Nucleus accumbens (tissue), 56 donors: ENCODE measurements at places on chromosomes 3 and 15.

GRCh38 chr3:107676469-107677309 lies 153.9 kb downstream of the BBX start:
- no peak for DNase-seq

GRCh38 chr3:126306888-126307482 lies 50.2 kb downstream of the KLF15 start:
- no peak for DNase-seq

DNA sequence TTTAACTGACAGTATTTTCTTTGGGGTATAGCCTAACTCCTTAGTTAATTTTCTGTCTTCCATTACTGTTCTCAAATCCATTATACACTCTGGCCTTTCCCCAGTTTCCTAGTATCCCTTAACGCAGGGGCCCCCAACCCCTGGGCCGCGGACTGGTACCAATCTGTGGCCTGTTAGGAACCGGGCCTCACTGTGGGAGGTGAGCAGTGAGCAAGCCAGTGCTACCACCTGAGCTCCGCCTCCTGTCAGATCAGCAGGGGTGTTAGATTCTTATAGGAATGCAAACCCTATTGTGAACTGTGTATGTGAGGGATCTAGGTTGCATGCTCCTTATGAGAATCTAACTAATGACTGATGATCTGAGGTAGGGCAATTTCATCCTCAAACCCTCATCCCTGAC lies 75.1 kb downstream of the DOCK3 start:
- DNase-seq: no peak

DNA sequence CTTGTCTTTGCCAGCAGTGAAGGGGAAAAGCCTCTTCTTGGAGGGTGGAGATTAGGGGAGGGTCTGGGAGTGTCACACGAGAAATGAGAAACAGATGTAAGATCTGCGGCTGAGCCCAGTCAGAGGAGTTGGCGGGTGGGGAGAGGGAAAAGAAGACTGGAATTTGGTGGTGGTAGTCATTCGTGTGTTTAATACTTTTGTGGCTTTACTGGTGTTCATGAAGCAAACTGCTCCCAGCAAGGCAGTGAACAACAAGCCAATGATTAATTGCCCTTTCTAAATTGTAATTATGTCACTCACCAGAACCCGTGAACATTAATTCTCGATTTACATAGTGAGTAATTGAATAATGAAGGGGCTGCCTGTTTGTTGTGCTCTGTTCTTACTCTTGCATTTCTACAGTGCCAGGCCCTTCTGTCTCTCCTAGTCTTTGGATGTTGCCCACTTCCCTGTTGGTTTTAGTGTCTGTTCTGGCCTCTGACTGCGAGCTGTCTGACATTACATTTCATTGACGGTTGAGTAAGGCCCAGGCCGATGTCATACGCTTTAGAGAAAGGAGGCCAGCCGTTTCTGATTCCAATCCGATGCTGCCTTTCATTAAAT lies 78.0 kb downstream of the CHCHD6 start:
- no peak for DNase-seq

GRCh38 chr15:89647191-89647851 lies 7.9 kb downstream of the KIF7 start:
- DNase-seq: peak; percentile 6

DNA sequence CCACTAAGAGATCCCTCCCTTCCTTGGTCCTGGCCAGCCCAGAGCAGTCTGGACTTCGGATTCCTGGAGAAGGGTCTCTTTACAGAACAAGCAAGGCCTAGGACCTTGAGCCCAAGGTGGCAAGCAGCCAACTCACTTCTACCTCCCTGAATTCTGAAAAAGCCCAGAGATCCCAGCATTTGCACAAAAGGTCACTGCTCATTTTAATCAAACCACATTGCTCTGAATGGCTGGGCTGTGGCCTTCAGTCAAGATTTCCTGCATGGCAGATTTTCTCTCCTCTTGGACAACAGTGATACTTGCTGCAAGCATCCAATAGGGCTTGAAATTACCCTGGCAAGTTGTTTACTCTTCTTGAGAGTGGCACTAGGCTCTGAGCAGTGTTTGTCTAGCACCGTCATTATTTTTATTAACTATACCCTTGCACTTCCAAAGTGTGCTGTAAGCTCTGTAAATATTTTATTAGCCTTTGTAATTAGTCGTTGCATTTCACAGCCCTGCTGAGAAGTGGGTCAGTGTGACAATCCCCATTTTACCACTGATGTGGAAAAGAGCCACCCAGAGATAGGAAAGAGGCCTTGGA lies 274.7 kb upstream of the CTNNB1 start:
- DNase-seq: no peak

DNA sequence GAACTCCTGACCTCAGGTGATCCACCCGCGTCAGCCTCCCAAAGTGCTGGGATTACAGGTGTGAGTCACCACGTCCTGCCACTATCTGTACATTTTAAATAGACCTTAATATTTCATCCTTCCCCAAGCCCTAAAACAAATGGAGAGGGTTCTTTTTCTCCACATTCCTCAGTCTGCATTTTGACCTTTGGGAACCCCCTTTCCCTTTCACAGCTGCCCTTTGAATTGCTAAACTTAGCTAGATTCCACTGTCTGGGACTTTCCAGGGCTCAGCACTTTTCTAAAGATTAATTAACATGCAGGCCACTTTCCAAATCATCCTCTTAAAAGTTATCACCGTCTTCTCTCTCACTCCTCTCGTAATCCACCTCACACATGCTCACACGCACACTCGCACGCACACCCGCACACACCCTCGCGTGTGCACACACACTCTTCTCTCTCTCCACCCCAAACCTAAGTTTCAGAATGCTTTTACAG lies 124.2 kb downstream of the TMCO5A start:
- no peak for DNase-seq

GRCh38 chr3:12041446-12042041 lies 37.4 kb downstream of the SYN2 start:
- DNase-seq: no peak

- DNase-seq: no peak
Measured at GRCh38 chr15:40721701-40722100, 26.7 kb downstream of the RAD51 start.

DNA sequence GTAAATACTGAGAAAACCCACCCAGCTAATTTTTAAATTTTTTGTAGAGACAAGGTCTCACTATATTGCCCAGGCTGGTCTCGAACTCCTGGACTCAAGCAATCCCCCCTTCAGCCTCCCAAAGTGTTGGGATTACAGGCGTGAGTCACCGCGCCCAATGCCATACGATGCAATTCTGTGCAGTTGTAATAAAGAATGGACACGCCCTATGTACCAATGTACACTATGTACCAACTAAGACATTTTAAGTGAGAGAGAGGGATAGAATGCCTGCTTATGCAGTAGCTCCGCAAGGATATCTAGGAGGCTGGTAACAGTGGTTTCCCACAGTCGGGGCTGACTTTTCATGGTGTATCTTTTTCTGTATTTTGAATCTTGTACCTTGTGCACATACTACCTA lies 14.6 kb downstream of the ZNF710 start:
- no peak for DNase-seq

DNA sequence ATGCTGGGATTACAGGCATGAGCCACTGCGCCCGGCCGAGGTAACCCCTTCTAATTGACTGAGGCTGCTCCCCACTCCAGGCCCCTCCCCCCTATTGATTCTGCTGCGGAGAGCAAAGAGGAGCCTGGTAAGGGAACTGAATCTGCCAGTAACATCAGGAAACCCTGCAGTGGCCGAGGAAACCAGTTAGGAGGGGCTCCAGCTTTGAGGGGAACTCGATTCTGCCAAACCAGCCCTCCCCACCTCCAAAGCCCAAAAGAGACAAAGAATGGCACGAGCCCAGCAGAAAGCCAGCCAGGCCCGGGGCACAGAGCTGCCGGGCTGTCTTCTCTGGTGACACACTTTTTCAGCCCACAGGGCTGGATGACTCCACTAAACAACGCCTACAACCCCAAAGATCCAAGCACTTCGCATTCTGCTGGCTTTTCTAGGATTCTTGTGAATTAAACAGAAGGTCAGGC lies 15.0 kb upstream of the ACAD9 start:
- DNase-seq: peak; percentile 53

- DNase-seq: no peak
Measured at GRCh38 chr3:119492128-119492527, 6.2 kb upstream of the TIMMDC1 start.

GRCh38 chr3:123819949-123820348 lies 64.2 kb downstream of the MYLK start:
- DNase-seq: no peak

GRCh38 chr3:19559724-19560442 lies 374.1 kb downstream of the EFHB start:
- no peak for DNase-seq

DNA sequence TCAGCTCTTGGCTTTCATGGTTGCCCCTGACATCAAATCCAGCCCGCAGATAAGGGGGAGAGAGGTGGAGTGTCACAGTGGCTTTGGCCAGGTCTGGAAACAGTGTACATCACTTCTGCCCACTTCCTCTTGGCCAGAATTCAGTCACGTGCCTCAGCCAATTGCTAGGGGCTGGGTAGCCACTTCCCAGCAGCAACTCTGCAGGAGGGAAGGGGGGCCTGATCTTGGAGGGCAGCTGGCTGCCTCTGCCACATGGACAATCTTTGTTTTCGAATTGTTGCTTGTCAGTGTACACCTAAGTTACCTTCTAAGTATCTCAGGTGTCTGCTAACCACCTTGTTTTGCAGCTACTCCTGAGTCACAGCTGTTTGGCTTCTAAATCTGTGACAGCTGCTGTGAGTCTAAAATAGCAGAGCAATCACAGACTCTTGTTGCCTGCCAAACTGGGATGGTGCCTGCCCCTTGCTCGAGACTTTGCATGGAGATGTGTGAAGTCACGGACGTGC lies 41.0 kb upstream of the LIMD1 start:
- peak; percentile 39 for DNase-seq

DNA sequence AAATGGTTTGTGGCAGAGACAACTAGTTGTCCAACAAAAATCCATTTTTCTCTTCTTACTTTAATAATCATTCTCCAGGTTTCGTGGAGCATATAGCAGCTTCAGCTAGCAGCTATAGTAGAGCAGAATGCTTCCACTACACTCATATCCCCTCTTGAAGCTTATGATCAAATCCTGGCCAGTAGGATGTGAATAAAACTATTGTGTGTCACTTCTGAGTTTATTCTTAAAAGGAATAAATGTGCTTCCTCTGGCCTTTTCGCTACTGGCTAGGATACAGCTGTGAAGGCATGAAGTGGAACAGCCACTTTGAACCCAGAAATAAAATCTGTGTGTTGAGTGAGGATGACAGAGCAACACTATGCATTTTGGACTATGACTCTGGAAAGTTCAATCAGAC lies 7.8 kb upstream of the CPOX start:
- no peak for DNase-seq

GRCh38 chr3:80285388-80285787 lies 517.6 kb upstream of the ROBO1 start:
- no peak for DNase-seq

DNA sequence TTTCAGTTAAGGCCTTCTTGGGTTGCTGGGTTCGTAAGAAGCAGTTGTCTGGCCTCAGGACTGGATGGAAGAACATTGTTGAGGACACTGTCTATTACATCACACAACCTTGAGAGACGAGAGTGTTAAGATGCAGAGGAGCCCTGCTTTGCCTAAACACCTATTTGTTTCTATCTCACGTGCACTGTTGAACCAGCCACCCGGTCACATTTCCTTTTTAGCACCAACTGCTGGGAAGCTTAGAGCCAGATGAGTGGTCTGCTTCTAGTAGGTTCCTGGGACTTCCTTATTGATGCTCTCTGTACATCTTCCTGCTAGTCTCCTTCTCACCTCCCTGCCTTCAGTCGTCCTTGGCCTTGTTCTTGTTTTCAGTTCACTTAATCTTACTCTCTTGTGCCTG lies 22.3 kb downstream of the CAND2 start:
- DNase-seq: no peak

DNA sequence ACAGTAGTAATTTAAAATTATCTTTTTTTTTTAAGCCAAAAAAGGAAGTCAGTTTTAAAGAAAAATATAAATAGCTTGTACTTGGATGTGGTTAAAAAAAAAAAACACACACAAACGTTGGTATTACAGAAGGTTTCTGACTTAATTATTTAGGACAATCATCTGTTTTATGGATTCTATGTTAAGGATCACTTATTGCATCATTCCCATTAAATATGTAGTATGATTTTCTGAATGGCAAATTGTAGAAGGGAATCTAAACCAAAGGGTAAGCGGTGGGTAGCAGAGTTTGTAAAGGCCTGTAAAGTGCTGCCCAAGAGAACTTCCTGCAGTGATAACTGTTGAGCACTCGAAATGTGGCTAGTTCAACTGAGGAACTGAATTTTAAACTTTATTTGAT lies 8.0 kb downstream of the SENP2 start:
- DNase-seq: no peak

DNA sequence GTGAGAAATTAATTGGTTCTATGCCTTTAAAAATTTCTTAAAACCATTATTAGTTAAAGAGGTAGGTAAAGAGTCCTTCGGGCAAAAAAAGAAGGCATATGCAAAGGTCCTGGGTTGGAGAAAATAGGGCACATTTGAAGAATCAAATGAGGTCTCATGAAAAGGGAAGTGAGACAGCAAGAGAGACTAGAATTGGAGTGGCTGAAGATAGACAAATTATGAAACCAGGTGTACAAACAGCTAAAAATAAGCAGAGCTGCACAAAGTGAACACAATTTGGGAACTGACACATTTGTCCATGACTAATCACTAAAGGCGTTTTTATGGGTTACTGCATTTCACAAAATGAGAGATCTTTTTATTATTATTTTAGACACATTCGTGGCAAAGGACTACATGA lies 581.2 kb downstream of the PYDC2 start:
- no peak for DNase-seq

GRCh38 chr15:40421246-40422157 lies 15.9 kb downstream of the IVD start:
- DNase-seq: no peak

GRCh38 chr3:20022954-20023622 lies 11.0 kb upstream of the PP2D1 start:
- DNase-seq: no peak

GRCh38 chr15:65332391-65333147 lies 28.1 kb downstream of the RNU5B-1 start:
- DNase-seq: no peak

DNA sequence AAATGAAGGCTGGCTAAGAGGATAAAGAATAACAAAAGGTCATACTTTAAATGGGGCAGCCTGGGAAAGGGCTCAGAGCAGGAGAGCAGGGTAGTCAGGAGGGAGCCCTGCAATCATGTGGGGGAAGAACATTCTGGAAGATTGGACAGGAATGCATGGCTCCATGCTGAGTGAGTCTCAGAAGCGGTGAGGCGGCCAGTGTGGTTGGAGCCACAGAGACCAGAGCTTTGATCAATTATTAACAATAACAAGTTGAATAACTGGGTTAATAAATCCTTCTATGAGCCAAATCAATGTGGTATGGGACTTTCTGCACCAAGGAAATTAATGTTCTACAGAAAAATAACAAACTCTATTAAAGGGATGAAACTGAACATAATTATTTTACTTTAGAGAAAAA lies 57.9 kb upstream of the DCUN1D1 start:
- DNase-seq: no peak
